ENCODE measurements at places on chromosomes 16 and 17.

DNA sequence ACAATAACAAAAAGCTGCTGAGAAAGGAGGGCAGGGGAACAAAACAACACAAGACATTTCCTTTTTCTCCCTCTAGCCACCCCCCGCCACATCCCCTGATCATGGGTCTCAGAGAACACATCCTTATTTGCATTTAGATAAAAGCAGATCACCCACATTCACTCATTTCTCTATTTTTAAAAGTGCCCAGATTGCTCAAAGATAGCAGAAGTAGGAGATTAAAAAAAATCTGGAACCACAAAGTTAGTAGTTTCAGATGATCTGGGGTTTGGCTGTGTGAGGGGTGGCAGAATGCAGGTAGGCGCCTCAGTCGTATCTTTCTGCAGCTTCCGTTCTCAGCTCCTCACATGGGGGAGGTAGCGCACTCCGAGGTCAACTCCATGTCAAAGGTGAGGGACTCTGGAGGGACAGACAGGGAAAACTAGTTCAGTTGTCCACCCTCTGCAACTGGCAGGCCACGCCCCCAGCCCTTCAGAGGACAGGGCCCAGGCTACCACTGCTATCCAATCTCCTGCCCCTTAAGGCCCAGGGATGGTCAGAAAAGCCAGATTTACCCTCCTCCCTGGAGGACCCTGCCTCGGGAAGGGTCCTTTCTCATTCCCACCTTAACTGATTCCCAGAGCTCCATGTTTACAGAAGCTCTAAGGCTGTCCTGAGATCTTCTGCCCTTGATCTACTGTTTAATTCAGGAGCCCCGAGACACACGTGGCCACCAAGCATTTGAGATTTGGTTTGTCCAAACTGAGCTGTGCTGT is 27.3 kb downstream of the STAT5A start:
- peak; percentile 20 for DNase-seq

DNA sequence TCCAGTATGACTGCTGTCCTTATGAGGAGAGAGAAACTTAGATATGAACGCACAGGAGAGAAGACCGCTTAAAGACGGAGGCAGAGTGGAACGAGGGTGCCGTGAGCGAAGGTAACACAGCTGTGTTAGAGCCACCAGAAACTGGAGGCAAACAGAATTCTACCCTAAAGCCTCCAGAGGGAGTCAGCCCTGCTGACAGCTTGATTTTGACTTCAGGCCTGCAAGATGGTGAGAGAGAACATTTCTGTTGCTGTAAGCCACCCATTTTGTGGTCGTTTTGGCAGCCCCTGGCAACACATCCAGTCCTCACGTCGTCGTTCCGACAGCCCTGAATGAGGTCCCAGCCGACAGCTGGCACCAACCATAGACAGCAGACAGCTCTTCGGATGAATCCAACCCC is 2.8 kb upstream of the SPATA2L start:
- DNase-seq, result no peak

DNA sequence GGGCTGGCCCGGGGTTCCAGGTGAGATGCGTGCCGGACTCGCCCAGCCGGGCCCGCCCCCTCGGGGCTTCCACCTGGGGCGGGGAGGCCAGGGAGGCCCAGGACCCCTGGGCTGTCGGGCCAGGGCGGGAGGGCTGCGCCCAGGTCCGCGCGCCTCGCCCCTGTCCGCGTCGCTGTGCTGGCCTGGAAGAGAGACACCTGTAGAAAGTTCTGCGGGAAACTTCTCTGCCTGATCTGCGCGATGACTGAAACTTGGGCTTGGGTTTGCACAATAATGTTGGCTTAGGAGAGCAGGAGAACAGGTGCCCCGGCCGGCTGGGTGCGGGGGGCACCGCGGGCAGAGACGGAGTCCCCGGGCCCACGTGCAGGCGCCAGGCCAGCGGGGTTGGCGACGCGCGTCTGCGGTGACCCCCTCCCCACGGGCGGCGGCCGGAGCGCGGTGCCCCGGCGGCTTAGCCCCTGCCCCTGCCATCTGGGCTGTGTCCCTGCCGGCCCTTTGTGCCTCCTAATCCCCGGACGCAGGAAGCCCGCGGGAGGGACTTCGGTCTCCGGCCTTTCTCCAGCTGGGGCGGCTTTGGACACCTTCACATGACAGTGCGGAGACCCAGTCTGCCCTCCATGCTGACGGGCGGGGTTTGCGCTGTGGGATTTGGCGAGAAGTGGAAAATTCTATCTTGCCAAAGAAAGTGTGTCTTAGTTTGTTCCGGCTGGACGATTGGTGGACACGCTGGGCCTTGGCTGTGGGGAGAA is 483 bp downstream of the LLGL2 start:
- no peak for DNase-seq

GRCh38 chr16:71492786-71493185 is 3.7 kb upstream of the ZNF19 start:
- DNase-seq, result no peak

DNA sequence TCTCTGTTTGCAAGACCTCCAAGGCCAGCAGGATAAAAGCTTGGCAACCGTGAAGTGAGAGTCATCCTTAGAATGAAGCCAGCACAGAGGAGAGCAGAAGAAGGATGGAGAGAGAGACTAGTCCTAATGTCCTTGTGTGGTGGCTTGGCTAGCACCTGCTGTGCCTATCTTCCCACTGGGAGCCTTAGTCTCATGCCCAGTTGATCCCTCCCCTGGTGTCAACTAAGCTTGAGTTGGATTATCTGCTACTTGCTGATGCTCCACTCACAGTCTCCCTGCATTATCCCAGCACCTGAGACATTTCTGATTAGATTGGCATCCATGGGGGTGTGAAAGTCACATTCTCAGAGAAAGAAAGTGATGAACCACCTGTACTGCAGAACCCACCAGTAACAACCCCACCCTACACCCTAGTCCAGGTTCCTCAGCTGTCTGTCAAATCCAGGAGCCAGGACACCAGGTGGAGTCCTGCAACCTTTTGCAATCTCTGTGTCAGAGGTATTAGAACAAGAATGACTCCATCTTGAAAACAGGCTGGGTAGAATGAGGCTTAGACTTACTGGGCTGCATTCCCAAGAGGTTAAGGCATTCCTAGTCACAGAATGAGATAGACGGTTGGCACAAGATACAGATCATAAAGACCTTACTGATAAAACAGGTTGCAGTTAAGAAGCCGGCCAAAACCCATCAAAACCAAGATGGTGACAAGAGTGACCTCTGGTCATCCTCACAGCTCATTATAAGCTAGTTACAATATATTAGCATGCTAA is 460.2 kb upstream of the C16orf82 start:
- no peak for DNase-seq

DNA sequence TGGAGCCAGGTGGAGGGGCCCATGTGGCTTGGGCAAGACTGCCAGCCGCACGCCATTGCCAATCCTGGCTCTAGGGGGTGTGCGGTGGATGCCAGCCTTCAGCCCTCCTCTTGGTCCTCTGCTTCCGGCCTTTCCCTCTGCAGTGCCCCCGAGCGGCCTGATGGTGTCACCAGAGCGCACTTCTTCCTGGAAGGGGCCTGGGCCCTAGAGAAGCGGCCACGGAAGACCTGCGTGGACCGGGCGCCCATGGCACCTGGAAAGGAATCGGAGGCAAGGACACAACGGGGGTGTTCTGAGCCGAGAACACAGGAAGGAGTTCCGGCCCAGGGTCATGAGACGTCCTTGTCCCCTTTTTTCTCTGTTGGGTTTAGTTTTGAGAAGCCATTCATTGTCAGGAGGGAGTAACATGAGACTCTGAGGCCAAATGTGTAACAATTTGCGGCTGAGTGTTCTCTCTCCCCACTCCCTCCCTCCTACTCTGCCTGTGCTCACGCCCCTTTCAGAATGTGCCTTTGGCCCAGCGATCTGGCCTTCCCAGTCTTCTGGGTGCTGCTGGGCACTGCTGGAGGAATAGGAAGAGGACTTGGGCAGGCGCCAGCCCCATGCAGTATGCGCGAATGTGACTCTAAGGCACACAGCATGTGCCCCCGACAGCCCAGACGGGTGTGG is 92.8 kb downstream of the IRX3 start:
- DNase-seq, result peak; percentile 35

GRCh38 chr16:87325423-87325858 is 8.2 kb upstream of the C16orf95 start:
- DNase-seq, result no peak

DNA sequence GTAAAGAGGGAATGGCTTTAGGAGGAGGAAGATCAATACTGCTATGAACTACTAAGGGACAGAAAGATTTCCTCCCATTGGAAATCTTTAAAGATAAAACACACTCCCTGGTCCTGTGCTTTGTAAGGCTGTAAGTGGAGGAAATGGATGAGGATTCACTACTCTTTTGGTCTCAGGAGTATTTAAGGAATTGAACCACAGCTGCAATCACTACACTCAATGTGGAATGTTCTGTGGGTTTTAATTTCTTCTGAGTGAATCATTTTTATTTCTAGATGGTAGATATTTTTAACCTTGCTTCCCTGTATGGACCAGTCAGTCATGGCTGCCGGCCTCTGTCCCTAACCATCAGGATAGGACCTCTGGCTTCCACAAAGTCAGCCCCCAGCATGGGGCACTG is 65.6 kb downstream of the SDR42E1 start:
- no peak for DNase-seq

GRCh38 chr17:44901411-44901921 is 2.2 kb upstream of the EFTUD2 start:
- no peak for DNase-seq

DNA sequence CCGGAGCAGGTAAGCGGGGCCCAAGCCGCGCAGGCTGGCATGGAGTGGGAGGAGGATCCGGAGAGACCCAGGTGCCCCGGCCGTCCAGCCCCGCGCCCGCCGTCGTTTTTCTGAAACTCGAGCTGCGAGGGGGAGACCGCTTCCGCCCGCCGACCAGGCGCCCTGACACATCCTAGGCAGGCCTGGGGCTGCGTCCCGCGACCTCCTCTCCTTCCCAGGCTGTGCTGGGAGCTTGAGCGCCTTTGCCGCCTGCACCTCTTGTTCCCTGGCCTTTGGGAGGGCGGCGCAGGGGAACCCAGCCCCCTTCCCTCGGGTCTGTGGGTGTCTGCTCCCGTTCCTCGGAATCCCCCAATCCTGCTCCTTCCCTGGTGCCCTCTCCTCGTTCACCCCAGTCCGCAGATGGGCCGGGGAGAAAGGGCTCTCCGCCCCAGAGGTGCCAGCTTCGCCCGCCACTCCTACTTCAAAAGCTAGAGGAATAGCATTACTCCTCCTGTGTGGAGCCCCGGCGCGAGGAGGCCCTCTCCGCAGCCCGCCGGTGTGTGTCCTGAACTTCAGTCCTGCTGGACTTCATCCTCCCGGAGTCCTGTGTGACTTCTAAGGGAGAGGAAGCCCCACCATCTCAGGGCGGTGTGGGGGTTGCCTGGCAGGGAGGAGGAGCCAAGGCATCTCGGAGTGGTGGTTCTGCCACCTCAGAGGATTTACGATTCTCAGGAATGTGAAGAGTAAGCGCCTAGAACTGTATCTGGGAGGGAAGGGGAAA is 1.0 kb downstream of the NHERF1 start:
- DNase-seq, result no peak

DNA sequence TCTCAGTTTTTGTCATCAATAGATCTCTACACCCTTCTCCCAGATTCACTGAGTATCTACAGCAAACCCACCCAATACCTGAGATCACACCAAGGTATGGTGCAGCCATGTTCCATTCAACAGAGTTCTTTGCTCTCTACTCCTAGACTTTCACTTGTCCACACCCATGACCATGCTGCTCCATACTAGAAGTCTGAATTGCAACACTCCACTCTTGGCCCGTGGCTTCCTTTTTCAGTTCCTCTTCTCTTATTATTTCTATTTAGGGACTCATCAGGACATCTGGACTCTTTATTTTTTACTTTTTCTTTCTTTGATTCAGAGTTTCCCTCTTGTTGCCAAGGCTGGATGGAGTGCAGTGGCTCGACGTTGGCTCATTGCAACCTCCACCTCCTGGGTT is 37.1 kb downstream of the YWHAE start:
- no peak for DNase-seq

GRCh38 chr16:13999895-14000425 is 71.2 kb upstream of the MRTFB start:
- no peak for DNase-seq

DNA sequence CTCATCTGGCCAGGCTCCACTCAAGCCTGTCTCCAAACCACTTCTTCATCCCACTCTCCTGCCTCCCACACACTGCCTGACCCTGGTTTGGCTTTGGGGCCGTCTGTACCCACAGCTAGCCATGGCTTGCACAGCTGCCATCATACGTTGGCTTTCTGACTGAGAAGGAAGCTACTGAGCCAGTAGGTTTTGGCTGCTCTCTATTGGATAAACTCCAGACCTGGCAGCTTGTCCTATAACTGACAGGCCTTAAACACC is 3.9 kb downstream of the MIF4GD start:
- no peak for DNase-seq

GRCh38 chr16:25493136-25493811 is 198.5 kb upstream of the HS3ST4 start:
- no peak for DNase-seq

- no peak for DNase-seq
Observed at GRCh38 chr16:74729783-74730683, 29.4 kb upstream of the MLKL start.

- DNase-seq, result no peak
Observed at GRCh38 chr16:74261068-74261467, 35.5 kb upstream of the PSMD7 start.

DNA sequence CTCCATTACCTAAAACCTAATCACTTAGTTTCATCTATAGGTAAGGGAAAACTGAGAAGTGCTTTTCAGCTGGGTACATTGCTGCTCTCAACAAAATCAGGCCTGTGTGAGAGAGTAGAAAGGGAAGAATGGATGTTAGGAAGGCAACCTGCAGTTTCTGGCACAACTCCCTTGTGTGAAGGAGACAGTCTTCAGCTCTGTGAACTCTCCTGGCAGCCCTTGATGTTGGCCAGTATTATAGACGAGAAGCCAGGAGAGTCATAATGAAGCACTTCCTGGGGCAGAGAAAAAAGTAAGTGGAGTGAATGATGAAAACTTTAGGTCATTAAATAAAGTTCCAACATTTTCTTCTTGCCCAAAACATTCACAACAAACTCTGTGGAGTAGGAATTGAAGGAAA is 260.1 kb downstream of the IRX3 start:
- no peak for DNase-seq

- DNase-seq, result no peak
Observed at GRCh38 chr16:68499006-68499405, 40.1 kb upstream of the ZFP90 start.
